A549 treated with RU486 at 1 μM for 4 hours (cell line): ENCODE measurements at places on chromosomes 7 and 10. TPM values are rescaled to one million over a fixed set of nuclear protein-coding genes. Genes with fewer than 3 reads are reported as not detected.

SFTPD gene
- total RNA-seq, result 0.20 to 0.29 TPM (median 0.21 TPM) in 5 replicates

MRM2 gene
- 50.1 to 55.5 TPM (median 53.8 TPM) in 5 replicates for total RNA-seq

LRIT1 gene
- total RNA-seq, result not detected in 5 replicates

STEAP1 gene
- total RNA-seq, result 9.8 to 17.7 TPM (median 13.9 TPM) in 5 replicates

ZNF746 gene
- total RNA-seq, result 13.8 to 20.1 TPM (median 17.5 TPM) in 5 replicates

NPTX2 gene
- 0.06 to 0.09 TPM (median 0.07 TPM) in 5 replicates for total RNA-seq

ZNF488 gene
- 11.0 to 14.8 TPM (median 12.9 TPM) in 5 replicates for total RNA-seq

TLL2 gene
- 0.04 to 0.17 TPM (median 0.09 TPM) in 5 replicates for total RNA-seq
